ENCODE measurements at places on chromosomes 16 and 17. TPM values are rescaled to one million over a fixed set of nuclear protein-coding genes. Genes with fewer than 3 reads are reported as not detected.

The RHBDL1 gene
- total RNA-seq = 4.2 TPM

The LRRC36 gene
- total RNA-seq = not detected

The OSGIN1 gene
- 4.0 TPM for total RNA-seq

The KRTAP2-1 gene
- total RNA-seq = not detected

The OR1A1 gene
- not detected for total RNA-seq

The EPOP gene
- total RNA-seq = 0.66 TPM

The YPEL3 gene
- 160 TPM for total RNA-seq

GRCh38 chr17:47915776-47916398, 19.9 kb downstream of the SP2 start:
- no peaks in the 10 kb centered on the region for H3K27me3 ChIP-seq
- no peak overlapping the region for H3K27ac ChIP-seq
- DNase-seq = no peak
- H3K36me3 ChIP-seq = peaks cover 18% of the 10 kb centered on the region
- H3K4me1 ChIP-seq = no peaks in the 10 kb centered on the region
- no peak overlapping the region for H3K4me3 ChIP-seq

GRCh38 chr17:81414756-81415516, 19.7 kb downstream of the BAHCC1 start:
- H3K4me1 ChIP-seq = peaks cover 39% of the 10 kb centered on the region
- H3K4me3 ChIP-seq = no peak overlapping the region
- DNase-seq = no peak
- H3K27me3 ChIP-seq = peaks cover 22% of the 10 kb centered on the region
- no peaks in the 10 kb centered on the region for H3K36me3 ChIP-seq

DNA sequence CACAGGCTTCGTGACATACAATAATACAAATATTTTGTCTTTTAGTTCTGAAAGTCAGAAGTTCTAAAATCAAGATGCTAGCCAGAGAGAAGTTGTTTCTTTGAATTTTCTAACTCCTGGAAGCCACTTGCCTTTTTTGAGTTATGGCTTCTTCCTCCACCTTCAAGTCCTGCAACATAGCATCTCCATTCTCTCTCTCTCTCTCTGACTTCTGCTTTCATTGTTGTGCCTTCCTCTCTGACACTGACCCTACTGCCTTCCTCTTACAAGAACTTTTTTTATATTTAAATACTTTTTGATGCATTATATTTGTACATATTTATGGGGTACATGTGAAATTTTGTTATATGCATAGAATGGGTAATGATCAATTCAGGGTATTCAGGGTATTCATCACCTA, 205.9 kb downstream of the MAP2K6 start:
- no peaks in the 10 kb centered on the region for H3K36me3 ChIP-seq
- H3K4me3 ChIP-seq = no peak overlapping the region

DNA sequence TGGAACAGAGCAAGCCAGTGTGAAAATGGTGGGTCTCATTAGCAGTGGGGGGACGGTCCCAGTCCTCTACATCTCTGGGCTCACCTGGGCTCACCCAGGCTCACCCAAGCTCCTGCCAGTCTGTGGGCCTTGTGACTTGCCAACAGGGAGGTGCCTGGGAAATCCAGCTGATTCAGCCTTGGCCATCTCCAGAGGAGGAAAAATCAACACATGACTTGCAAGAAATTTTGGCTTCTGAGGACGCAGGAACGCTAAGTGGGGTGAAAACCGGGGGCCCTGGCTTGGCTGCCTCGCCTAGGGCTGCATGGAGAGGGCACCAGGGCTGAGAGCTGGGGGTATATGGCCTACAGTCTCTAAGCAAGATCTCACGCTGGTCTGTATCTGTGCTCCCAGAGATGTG, 47.7 kb downstream of the VAC14 start:
- H3K4me3 ChIP-seq = no peak overlapping the region
- H3K4me1 ChIP-seq = no peaks in the 10 kb centered on the region
- H3K36me3 ChIP-seq = peaks cover 22% of the 10 kb centered on the region
- DNase-seq = no peak
- no peaks in the 10 kb centered on the region for H3K27me3 ChIP-seq

- no peak overlapping the region for H3K4me3 ChIP-seq
- H3K36me3 ChIP-seq = no peaks in the 10 kb centered on the region
- no peaks in the 10 kb centered on the region for H3K4me1 ChIP-seq
- DNase-seq = no peak
- no peak overlapping the region for H3K27ac ChIP-seq
- H3K27me3 ChIP-seq = peaks cover 6% of the 10 kb centered on the region
Observed at GRCh38 chr17:10380631-10381408, 8.0 kb upstream of the MYH13 start.

DNA sequence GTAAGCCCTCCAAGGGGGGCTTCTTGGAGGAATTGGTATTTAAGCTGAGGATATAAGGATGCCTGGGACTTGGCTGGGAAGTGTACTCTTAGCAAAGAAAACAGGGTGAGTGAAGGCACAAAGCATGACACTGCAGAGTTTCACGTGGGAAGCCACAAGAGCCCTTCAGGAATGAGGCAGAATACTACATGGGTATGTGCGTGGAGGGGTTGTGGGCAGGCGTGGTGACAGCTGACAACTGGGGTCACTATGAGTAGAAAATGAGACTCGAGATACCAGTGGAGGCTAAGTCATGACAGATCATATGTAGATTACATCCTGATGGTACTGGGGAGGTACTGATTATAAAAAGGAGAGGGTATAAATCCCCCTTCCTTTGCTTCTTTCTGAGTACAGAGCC, 78.1 kb upstream of the XYLT1 start:
- no peaks in the 10 kb centered on the region for H3K36me3 ChIP-seq
- H3K4me3 ChIP-seq = no peak overlapping the region
- DNase-seq = no peak
- no peaks in the 10 kb centered on the region for H3K27me3 ChIP-seq
- no peak overlapping the region for H3K27ac ChIP-seq
- no peaks in the 10 kb centered on the region for H3K4me1 ChIP-seq

DNA sequence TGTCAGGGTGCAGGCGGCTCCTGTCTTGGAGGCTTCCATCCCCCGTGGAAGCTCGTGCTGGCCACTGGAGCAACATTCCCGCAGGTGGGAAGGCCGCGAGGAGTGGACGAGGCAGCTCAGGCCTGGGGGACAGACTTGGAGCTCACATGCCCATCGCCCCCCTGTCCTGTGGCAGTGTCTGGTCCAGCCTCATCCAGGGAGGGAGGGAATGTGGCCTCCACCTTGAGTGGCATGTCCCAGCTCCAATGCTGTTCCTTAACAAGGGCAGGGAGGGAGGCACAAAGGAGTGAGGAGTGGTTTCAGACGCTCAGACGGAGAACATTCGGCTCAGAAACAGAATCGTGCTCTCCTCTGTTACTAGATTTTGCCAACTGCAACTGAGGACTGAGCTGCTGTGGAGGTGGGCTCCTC, 159.4 kb upstream of the CHMP6 start:
- no peak for DNase-seq
- no peaks in the 10 kb centered on the region for H3K36me3 ChIP-seq
- peak overlapping the region; percentile 83 for H3K27ac ChIP-seq
- H3K4me1 ChIP-seq = peaks cover 16% of the 10 kb centered on the region
- no peaks in the 10 kb centered on the region for H3K27me3 ChIP-seq
- peak overlapping the region; percentile 52 for H3K4me3 ChIP-seq

- H3K4me1 ChIP-seq = no peaks in the 10 kb centered on the region
- H3K36me3 ChIP-seq = no peaks in the 10 kb centered on the region
- H3K27me3 ChIP-seq = no peaks in the 10 kb centered on the region
- no peak for DNase-seq
- H3K27ac ChIP-seq = no peak overlapping the region
- no peak overlapping the region for H3K4me3 ChIP-seq
Observed at GRCh38 chr17:70292366-70292765, 123.0 kb downstream of the KCNJ2 start.

GRCh38 chr16:893360-893759, 77.4 kb downstream of the LMF1 start:
- H3K36me3 ChIP-seq = peaks cover 6% of the 10 kb centered on the region
- no peak for DNase-seq
- no peak overlapping the region for H3K4me3 ChIP-seq
- no peak overlapping the region for H3K27ac ChIP-seq
- no peaks in the 10 kb centered on the region for H3K4me1 ChIP-seq

Measured in natural killer cell (primary cell).